ENCODE measurements at places on chromosomes 11 and 22.

DNA sequence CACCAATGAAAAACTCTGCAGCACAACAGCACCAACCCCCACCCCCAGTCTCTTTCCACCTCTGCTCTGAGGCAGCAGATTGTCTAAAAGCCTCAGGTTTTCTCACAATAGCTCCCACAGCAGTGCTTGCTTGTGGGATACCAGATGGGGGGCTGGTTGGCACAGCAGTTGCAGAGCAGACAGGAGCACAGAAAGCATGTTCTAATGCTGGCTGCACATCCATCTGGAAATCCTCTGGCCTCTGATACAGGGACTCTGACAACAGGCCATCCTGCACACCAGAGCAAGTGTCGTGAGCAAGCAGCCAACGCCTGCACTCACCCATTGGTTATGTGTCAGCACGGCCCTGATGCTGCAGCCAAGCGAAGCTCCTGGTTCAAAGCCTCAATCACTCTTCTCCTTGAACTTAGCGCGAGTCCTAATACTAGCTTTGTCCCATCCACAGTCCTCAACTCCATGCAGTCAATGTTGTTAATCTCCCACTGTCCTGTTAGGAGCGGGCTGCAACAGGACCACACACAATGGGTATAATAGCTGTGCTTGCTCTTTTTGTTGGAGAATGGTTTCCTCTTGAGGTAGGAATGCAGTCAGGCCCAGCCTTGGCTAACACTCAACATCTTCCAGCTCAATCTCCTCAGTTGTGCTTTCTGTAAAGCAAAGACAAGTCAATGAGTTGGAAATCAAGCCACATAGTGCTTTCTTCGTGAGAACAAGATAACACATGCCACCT is 30.3 kb downstream of the VSTM5 start:
- H3K27me3 ChIP-seq = no peaks in the 10 kb centered on the region
- no peak overlapping the region for H3K4me3 ChIP-seq
- H3K27ac ChIP-seq = no peak overlapping the region
- H3K4me1 ChIP-seq = no peaks in the 10 kb centered on the region
- peaks cover 2% of the 10 kb centered on the region for H3K36me3 ChIP-seq

DNA sequence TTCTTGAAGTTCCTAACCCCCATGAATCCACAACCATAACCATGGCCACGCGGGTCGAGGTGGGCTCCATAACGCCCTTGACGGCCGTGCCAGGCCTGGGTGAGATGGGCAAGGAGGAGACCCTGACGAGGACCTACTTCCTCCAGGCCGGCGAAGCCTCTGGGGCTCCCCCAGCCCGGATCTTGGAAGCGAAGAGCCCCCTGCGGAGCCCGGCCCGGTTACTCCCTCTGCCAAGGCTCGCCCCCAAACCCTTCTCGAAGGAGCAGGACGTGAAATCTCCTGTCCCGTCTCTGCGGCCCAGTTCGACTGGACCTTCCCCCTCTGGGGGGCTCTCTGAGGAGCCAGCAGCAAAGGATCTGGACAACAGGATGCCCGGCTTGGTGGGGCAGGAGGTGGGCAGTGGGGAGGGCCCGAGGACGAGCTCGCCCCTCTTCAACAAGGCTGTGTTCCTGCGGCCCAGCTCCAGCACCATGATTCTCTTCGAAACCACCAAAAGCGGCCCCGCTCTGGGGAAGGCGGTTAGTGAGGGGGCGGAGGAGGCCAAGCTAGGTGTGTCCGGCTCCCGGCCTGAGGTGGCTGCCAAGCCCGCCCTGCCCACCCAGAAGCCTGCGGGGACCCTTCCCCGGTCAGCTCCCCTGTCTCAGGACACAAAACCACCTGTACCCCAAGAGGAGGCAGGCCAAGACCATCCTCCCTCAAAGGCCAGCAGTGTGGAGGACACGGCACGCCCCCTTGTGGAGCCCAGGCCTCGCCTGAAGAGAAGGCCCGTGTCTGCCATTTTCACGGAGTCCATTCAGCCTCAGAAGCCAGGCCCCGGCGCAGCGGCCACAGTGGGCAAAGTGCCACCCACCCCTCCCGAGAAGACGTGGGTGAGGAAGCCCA is 75.7 kb downstream of the KIAA1671 start:
- peaks cover 19% of the 10 kb centered on the region for H3K4me1 ChIP-seq
- DNase-seq = no peak
- no peak overlapping the region for H3K27ac ChIP-seq

GRCh38 chr22:50470491-50470890 is 4.3 kb downstream of the SBF1 start:
- DNase-seq = no peak
- H3K36me3 ChIP-seq = peaks cover 7% of the 10 kb centered on the region
- H3K27me3 ChIP-seq = no peaks in the 10 kb centered on the region

DNA sequence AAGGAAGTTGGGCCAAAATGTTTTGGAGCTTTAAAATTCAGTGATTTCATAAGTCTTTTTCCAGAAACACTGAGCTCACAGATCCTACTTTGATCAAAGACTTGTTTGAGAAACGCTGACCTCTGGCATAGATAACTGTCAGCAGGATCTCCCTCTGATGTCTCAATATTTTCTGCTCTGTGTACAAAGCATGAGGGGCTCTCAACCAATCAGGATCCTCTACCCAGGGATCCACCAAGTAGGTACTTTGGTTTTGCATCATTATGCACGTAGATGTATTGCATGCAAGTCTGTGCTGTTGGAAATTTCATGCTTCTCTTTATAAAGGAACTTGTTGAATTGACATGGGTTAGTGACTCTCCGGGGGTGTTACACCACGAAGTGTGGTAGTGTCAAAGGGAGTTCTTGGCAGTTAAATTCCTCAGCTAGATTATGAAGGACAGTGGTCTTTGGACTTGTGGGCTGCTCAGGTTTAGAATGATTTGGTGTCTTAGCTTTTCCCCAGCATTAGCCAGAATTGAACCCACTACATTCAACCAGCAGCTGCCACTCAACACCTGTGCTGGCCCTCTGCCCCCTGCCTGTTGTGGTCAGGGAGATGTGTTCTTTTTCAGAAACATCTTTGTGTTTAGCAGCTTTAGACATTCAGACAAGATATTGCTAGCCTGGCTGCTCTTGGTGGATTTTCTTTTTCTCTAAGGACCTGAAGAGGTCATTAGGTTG is 1.7 kb upstream of the DIXDC1 start:
- no peak overlapping the region for H3K27ac ChIP-seq
- no peak for DNase-seq
- H3K4me1 ChIP-seq = peaks cover 21% of the 10 kb centered on the region
- H3K4me3 ChIP-seq = no peak overlapping the region
- H3K27me3 ChIP-seq = peaks cover 6% of the 10 kb centered on the region
- no peaks in the 10 kb centered on the region for H3K36me3 ChIP-seq

DNA sequence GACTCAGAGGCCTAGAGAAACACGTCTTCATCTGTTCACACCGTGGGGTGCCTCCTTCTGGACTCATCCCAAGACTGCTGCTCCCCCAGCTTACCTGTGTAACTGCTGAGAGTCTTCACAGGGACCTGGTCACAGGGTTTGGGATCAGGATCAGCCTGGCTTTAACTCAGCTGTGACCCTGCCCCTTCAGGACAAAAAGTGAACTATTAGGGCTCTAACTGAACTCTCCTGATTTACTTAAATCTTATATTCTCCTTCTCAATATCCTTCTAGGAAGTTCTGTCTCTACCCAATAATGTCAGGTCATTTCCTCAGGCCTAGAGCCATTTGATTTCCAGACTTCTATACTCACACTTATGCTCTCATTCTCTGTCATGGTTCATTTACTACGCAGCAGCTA is 108.4 kb downstream of the ZNF280B start:
- H3K4me1 ChIP-seq = no peaks in the 10 kb centered on the region
- H3K4me3 ChIP-seq = no peak overlapping the region
- peaks cover 40% of the 10 kb centered on the region for H3K27me3 ChIP-seq
- DNase-seq = no peak
- no peaks in the 10 kb centered on the region for H3K36me3 ChIP-seq
- no peak overlapping the region for H3K27ac ChIP-seq

DNA sequence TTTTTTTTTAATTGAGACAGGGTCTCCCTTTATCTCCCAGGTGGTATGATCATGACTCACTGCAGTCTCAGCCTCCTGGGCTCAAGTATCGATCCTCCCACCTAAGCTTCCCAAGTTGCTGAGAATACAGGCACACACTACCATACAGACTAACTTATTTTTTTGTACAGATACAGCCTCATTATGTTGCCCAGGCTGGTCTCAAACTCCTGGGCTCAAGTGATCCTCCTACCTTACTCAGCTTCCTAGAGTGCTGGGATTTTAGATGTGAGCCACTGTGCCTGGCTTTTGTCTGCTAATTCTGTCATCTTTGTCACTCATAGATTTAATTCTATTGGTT is 43.5 kb downstream of the CBL start:
- H3K27me3 ChIP-seq = no peaks in the 10 kb centered on the region
- H3K36me3 ChIP-seq = no peaks in the 10 kb centered on the region
- no peak overlapping the region for H3K4me3 ChIP-seq
- no peak for DNase-seq

Data from T-helper 17 cell (primary cell).